ENCODE measurements at places on chromosomes 11 and 22. TPM values are rescaled to one million over a fixed set of nuclear protein-coding genes. Genes with fewer than 3 reads are reported as not detected.

Gene PGAP2
- 9.3 TPM for total RNA-seq

Gene SCGB2A2
- total RNA-seq: not detected

Gene OR8G5
- not detected for total RNA-seq

Gene INS
- total RNA-seq: not detected

Gene TRPM5
- total RNA-seq: not detected

Gene NOL12
- total RNA-seq: 14.8 TPM

Gene APLNR
- total RNA-seq: 6.4 TPM

Gene MB
- not detected for total RNA-seq

Gene PHLDB1
- 57.0 TPM for total RNA-seq

Gene LIF
- total RNA-seq: not detected

Gene DCPS
- 3.0 TPM for total RNA-seq

Gene GPR83
- total RNA-seq: 0.98 TPM

Gene MS4A6A
- total RNA-seq: 0.98 TPM

Gene NLRP10
- total RNA-seq: not detected

Gene LYVE1
- total RNA-seq: 4.9 TPM

Gene OR4X2
- not detected for total RNA-seq

Gene MTA2
- 83.6 TPM for total RNA-seq

Gene RGL4
- not detected for total RNA-seq

Gene CTSD
- 36.9 TPM for total RNA-seq

Gene SCGB1C1
- total RNA-seq: not detected

Gene CRYBB1
- total RNA-seq: 0.74 TPM

Gene ACTN3
- total RNA-seq: not detected

Gene KRTAP5-7
- not detected for total RNA-seq

Gene MMP12
- total RNA-seq: not detected

Gene BLID
- 5.9 TPM for total RNA-seq

Measured in temporal lobe (tissue), 4 donors.